NCI-H524 (cell line): ENCODE measurements at places on chromosomes 12 and 14.
A peak's percentile ranks its signal among the peaks of the same experiment; 100 is the strongest.

GRCh38 chr14:104107101-104107581 is 21.6 kb downstream of the ASPG start:
- DNase-seq, result no peak

DNA sequence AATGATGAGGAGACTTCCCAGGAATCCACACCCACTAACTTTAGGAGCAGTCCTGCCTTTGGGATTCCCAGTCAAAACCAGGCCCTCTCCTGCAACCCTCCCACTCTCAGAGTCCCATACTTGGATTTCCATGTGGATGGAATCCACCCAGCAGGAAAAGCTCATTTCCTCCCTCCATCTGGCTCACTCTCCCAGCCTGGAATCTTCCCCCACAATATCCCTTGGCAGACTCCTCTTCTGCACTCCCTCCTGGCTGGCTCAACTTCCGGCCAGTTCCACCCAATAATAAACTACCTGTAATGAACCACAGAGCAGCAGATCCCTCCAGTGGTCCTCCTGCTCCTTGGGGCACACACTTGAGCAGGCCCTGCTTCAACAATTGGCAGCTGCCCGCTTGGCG is 102.8 kb upstream of the EGLN3 start:
- DNase-seq, result peak; percentile 67

GRCh38 chr12:100955139-100955538 is 160.6 kb downstream of the ANO4 start:
- no peak for DNase-seq

DNA sequence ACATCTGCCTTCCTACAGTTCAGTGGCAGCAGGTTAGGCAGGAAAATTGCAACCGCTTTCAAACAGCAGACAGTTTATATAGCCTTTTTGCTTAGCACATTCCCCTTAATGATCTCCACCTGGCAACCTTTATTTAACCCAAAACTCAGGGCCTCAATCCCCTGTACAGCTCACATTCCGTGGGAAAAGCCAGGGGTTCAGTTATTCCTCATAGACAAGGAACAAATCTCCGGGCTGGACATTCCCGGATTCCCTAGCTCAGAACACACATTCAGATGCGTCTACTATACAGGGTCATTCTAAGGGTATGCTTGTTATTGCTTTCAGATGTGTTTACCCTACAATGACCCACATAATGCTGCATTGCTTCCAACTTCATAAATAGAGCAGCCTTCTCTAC is 73.8 kb upstream of the DCN start:
- no peak for DNase-seq

GRCh38 chr12:121794534-121795033 is 1.1 kb upstream of the RHOF start:
- no peak for DNase-seq

GRCh38 chr14:46034305-46034704 is 617.3 kb downstream of the RPL10L start:
- no peak for DNase-seq

- no peak for DNase-seq
Measured at GRCh38 chr12:27822076-27822712, 42.2 kb upstream of the MANSC4 start.

DNA sequence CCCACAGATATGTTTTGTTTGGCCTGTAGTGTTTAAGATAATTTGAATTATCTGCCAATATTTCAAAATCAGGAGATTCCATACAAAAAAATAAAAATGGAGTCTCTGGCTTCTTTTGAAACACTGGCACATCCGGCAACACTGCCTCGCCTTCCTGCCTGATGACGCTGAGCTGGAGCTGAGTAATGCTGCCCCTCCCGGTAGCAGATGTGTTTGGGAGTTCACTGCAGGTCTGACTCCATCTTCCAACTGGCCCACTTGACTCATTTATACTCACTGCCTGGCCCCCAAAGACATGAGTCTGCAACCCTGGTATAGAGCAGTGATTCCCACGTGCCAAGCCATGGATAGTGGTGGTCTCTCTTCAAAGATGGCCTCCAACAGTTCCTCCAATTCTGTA is 7.4 kb downstream of the CIT start:
- no peak for DNase-seq

- no peak for DNase-seq
Measured at GRCh38 chr12:106771425-106771824, 3.1 kb upstream of the RIC8B start.

GRCh38 chr14:23362200-23362599 is 2.8 kb downstream of the EFS start:
- DNase-seq, result no peak

- no peak for DNase-seq
Measured at GRCh38 chr14:91108941-91109611, 4.8 kb upstream of the DGLUCY start.

- no peak for DNase-seq
Measured at GRCh38 chr12:92039046-92039445, 106.6 kb downstream of the BTG1 start.

GRCh38 chr12:60227916-60228315 is 632.1 kb downstream of the SLC16A7 start:
- no peak for DNase-seq

DNA sequence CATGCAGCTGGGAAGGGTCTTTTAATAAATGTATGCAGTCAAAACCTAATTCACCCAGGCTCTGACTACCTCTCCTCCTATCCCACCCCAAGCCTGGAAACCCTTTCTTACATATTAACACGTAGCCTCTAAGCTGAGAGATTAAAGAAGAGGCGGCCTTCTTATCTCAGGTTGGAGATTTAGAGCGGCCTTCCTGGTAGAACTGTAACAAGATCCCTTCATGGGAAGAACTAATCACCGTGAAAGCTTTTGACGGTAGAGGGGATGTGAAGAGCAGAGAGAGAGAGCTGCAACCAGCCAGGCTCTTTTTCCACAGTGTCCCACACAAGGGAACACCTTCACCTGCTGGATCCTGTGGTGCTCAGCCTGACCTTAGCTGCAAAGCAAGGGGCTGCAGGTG is 367.4 kb downstream of the MED13L start:
- DNase-seq, result no peak

GRCh38 chr12:43165351-43165750 is 386.7 kb downstream of the ADAMTS20 start:
- no peak for DNase-seq

GRCh38 chr12:94174576-94174975 is 26.2 kb downstream of the PLXNC1 start:
- no peak for DNase-seq

DNA sequence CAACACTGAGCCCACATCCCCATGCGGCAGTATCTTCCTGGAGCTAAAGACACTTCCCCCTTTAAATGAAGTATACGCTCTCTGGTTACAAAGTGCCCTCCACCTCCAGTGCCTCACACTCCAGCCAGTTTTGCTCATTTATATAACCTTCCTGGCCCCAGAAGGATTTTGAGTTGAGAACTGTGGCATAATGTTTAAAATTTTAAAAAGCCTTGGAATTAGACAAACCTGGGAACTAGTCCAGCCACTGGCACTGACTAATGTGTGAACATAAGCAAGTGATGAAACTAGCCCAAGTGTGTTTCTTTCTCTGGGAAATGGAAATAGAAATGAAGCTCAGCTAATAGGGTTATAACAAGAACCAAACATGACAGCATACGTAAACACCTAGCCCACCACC is 723.7 kb upstream of the USP15 start:
- no peak for DNase-seq

DNA sequence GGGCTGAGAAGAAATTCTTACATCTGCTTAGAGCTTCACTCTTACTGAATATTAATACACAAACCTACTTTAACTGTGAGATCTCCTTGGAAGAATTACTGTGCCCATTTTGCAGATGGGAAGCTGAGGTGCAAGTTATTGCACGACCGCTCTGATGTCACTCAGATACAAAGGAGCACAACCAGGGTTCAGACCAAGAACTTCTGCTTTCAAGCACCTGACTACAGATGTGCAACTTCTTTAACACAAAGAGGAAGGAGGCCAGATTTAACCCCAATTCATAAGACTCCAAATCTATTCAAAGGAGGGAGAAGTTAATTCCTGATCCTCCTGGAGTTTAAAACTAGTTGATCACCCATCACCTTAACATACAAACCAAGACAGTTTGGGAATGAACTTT is 232.6 kb downstream of the VRK1 start:
- DNase-seq, result no peak

DNA sequence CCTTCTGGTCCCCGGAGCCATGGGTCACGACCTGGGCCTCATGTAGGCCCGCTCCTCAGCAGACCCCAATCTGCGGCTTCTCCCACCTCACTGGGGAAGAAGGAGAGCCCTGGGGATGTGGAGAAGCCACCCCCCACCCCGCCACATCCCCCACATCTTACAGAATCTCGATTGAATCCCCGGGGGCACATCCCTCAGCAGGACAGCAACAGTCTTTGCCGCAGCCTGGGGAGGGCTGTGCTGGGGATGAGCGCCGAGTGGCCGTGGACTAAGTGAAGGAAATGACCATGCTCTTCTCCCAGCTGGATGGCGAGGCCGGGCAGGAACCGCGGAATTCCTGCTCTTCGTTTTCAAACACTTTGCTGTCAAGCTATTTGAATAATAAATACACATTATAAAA is 169.0 kb upstream of the RTL1 start:
- no peak for DNase-seq
